ENCODE measurements at places on chromosomes 3 and 15.

GRCh38 chr15:56760186-56760585 is 26.9 kb upstream of the ZNF280D start:
- DNase-seq, result no peak

GRCh38 chr3:127589600-127590281 is 792 bp downstream of the TPRA1 start:
- no peak for DNase-seq

- no peak for DNase-seq
Observed at GRCh38 chr3:184611607-184612281, 50.2 kb downstream of the EPHB3 start.

- no peak for DNase-seq
Observed at GRCh38 chr15:94547711-94548110, 316.4 kb downstream of the MCTP2 start.

DNA sequence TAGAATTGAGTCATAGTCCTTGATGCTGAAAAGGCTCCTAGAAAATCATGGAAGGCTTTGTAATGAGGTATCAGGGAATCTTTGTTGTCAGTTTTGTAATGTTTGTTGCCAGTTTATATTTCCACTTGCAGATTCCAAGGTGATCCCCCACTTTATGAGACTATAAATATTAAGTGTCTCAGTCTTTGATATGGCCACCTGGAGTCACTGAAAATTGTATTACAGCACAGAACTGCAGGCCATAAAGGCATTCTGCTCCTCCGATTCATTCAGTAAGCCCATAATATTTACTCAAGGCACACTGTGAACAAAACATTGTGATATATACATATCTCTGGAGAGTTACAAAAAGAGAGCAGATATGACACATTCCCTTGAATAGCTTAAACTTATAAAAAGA is 457.8 kb upstream of the ZNF385D start:
- no peak for DNase-seq

- DNase-seq, result peak; percentile 11
Observed at GRCh38 chr3:67384760-67385397, 269.5 kb downstream of the SUCLG2 start.

GRCh38 chr3:37993067-37993455 is 2.5 kb downstream of the VILL start:
- no peak for DNase-seq

- no peak for DNase-seq
Observed at GRCh38 chr15:100060276-100060926, 281.4 kb downstream of the ADAMTS17 start.

GRCh38 chr3:62046326-62046725 is 327.0 kb downstream of the FEZF2 start:
- no peak for DNase-seq

DNA sequence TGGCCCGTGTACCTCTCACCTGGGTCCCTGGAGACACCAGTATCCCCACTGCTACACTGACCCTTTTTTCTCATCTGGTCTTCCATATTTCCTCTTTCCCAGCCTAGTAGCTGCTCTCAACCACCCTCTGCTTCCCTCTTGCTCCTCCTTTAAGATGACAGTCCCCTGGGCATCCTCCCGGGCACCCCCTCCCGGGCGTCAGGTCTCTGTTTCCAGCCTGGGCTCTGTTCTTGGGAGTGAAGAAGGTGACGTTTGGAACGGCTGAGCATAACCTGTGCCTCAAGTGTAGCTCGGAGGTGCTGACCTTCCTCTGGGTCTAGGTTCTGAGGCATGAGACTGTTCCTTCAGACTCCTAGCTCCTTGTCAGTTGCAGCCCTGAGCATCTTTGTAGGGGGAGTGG is 101.2 kb downstream of the VGLL4 start:
- no peak for DNase-seq

GRCh38 chr3:192090586-192090985 is 629.6 kb downstream of the PYDC2 start:
- DNase-seq, result no peak

DNA sequence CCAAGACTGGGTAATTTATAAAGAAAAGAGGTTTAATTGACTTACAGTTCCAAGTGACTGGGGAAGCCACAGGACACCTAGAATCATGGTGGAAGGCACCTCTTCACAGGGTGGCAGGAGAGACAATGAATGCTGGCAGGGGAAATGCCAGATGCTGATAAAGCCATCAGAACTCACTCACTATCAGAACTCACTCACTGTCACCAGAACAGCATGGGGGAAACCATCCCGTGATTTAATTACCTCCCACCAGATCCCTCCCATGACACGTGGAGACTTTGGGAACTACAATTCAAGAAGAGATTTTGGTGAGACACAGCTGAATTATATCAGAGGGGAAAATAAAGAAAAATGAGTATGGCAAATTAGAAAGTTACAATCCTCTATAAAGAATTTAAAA is 310.9 kb downstream of the BCHE start:
- DNase-seq, result no peak

GRCh38 chr3:9864200-9864927 is 15.7 kb downstream of the CIDEC start:
- no peak for DNase-seq

DNA sequence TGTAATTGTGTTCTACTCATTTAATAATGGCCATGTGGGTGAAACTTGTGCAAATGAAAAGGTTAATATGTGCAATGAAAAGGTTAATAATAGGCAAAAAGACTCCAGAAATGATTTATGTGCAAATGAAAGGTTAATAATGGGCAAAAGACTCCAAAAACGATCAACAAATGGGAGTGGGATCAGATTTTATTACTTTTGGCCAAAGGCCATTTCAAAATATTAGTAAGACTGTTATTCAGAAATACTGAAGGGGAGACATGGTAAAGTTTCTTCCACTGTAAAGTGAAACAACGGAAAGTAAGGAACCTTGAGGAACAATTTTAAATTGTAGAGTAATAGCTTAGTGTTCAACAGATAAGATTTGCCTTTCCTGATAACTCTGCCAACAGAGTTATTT is 40.7 kb downstream of the STARD9 start:
- no peak for DNase-seq

DNA sequence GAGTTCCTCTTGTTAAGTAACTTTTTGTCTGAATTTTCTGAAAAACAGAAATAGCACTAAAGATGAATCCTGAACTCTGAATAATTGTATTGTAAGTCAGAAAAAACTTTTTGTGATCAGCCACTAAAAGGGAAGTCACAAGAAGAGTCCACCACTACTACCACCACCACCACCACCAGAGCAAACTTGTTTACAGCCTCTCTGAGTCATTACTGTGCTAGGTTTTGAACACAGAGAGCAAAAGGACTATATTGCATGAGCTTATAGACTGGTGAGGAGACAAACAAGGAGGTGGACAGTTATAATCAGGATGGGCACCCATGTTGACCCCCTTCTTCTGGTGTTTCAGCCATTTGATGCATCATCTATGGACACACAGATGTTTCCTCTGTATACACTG is 141.7 kb downstream of the IL5RA start:
- no peak for DNase-seq

DNA sequence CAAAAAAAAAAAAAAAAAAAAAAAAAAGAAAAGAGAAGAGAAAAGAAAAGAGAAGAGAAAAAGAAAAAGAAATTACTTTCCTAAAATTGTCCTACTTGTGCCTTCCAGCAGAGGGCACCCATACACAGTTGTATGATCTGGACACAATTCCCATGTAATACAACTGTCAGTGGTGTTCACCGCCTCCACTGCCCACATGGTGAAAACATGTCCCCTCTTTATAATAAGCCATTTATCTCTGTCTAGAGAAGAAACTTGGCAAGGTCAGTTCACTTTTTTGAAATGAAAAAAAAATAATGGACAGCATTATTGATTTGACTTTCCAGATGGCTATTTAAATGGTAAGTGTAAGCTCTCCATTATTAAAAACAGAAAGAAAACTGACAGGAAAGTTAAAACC is 459.4 kb downstream of the GBE1 start:
- DNase-seq, result no peak

GRCh38 chr15:38603672-38604071 is 39.1 kb upstream of the RASGRP1 start:
- no peak for DNase-seq

DNA sequence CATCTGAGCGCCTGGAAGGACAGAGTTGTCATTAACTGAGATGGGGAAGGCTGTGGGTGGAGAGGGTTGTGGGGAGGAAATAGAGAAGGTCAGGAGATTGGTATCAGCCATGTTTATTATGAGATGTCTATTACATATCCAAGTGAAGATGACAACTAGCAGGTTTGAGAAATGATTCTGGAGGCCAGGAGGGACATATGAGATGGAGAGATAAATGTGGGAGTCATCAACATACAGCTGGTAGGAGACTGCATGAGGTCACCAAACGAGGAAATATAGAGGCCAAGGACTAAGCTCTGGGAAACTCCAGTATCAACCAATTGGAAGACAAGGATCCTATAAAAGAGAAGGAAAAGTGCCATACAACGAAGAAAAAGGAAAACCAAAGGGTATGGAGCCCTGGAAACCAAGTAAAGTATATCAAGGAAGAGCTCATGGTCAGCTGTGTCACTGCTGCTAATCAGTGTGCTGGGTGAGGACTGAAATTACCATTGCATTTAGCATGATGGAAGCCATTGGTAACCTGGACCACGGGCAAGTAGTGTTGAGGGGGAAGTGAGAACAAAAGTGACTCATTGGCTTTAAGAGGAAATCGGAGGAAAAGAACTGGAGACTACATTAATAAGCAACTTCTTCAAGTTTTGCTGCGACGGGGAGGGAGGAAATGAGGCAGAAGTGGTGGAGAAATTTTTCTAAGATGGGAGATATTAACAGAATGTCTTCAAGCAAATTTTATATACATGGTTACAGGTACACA is 14.0 kb upstream of the UACA start:
- no peak for DNase-seq

DNA sequence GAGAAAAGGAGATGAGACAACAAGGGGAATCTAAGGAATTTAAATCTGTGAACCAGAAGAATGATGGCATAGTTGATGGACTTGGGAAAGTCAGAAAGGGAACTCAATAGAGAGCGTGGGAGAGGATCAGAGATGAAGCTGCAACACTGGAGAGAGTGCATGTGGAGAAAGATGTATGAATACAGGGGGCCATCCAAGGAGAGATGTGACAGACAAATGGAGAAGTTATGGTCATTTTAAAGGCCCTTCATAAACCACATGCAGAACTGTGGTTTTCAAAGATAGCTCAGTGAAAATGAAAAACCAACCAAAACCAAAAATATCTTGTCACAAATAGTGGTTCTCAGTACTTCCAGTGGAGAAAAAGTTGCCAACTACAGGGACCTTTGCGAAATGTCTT is 265.2 kb downstream of the SUCLG2 start:
- DNase-seq, result no peak

DNA sequence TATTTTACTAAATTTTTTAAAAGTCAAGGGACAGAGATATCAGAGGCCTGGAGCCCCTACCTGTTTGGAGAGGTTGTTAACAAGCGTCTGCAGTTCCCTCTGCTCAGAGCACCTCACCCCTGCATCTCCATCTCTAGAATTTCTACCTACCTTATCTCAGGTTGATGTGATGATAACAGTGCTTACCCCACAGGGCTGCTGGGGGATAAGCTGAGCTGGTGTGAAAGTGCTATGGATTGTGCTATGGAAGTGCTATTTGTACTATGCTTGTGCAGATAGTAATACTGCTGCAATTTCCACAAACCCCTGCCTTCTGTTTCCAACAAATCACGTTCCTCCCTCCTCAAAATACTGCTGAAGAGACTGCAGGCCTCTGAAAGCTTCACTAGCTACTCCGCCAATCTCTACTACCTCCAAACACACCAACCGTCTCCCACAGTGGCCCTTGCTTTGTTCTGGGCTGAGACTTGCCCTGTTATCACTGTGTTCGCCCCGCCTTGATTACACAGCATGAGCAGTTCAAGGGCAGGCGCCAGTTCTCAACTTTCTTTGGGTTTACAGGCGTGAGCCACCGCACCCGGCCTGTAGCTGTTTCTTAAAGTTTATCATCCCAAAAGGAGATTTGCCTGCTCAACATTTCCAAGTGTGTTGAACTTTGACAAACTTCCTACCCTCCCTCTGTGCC is 28.4 kb upstream of the PARL start:
- no peak for DNase-seq

DNA sequence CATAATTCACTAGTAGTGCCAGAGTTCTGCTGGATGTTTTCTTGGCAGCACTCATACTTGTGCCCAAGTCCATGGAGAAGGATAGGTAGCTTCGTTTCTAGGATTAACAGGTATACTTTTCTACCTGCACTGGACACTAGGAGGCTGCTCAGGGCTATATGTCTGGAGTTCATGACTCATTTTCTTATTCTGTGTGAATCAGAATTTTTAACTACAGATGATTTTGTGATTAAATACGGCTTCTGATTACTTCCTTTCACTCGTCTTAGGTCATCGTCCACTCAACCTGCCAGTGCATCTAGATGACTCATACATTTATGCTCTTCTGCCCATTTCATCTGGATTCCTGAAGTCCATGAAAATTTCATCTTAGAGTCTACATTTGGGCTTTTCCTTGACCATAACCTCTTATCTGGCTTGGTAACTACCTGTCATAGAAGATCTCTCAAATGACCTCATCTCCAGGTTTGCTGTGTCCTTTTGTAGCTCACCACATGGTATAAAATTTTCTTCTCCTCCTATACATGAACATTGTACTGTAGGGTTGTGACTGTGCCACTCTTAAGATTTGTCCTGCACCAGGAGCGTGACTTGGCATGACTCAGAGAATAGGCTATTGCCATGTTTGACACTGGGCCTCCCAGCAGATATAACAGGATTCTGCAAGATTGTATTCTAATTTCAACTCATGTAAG is 66.7 kb upstream of the GCSAM start:
- DNase-seq, result no peak

DNA sequence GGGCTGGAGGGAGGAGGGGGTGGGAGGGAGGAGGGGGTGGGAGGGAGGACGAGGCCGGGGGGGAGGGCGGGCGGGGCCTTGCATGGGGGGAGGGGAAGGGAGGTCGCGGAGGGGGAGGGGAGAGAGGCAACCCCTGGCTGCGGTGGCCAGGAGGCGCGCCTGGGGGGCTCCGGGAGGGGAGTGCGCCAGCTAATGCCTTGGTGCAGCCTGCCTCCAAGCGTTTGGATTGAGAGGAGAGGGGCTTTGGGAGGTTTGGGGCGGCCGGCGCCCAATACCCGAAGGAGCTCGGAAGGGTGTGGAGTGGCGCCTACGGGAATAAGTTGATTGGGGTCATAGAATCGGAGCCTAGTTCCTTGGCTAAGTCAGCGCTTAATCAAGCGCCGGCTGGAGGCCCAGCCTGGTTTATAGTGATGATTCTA is 557 bp downstream of the TFG start:
- DNase-seq, result peak; percentile 25

DNA sequence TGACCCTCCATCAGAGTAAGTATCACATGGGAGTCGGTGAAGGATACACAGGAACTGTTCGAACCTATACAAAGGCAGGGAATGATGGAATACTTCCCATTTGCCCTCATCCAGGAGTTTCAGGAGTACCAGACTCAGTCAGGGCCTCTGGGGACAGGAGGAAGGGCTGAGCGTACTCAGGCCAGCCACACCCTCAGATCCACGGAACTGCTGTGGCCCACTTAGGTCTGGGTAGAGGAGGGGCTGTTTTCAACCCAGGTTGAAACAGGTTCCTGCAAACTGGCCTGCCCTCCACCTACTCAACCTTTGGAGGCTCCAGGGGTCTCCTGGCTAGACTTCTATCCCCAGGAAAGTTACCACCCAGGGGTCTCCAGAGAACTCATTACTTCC is 6.7 kb upstream of the IGDCC3 start:
- no peak for DNase-seq

GRCh38 chr3:111684640-111685039 is 89.5 kb upstream of the ZBED2 start:
- no peak for DNase-seq
